Cortex of kidney (tissue), 1 donor: ENCODE measurements at places on chromosomes 6 and 20.

- DNase-seq = no peak
Measured at GRCh38 chr6:1312473-1313367, 822 bp downstream of the FOXQ1 start.

- no peak for DNase-seq
Measured at GRCh38 chr6:63672582-63673129, 37.1 kb downstream of the PHF3 start.

GRCh38 chr6:167786853-167787675, 39.6 kb upstream of the AFDN start:
- DNase-seq = no peak

DNA sequence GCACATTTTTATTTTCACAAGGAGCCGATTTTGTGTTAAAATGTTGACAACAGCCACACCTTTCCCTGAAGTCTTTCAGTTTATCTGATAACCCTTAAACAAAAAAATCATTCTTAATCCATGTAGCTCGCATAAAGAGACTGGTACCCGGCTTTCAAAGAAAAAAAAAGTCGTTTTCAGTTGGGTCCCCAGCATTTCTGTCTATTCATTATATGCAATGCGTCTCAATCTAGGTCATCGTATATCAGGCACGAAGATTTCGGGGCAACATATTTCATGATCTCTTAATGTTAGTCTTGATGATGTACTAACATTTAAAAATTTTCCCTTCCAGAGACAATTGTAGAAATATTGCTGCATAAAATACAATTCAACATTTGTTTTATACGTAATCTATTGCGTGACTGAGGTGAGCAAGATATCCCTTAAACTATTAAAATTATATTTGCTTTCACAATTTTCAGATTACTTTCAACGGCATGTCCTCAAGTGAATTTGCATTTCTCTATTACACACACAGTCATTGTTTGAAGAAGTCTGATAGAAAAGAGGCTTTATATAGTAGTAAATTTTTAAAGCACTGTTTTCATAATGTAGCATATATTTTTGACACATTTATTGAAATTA, 2.9 kb upstream of the TUBB2B start:
- DNase-seq = no peak

DNA sequence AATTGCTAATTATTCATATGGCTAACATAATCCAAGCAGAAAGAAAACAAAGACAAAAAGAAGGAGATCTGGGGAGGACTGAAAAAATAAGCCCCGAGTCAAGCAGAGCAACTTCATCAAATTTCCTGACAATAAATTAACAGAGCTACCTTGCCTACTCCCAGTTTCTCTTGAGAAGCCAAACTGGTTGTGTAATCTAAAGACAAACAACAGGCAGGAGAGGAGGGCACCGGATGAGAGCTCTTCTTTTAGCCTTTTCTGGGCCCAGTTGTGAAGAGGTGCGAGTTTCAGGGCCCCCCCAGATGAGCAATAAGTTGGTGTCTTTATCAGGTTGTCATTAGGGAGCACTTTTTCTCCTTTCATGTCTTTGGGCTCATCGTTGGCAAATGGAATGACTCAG, 197.1 kb upstream of the PCSK2 start:
- no peak for DNase-seq

DNA sequence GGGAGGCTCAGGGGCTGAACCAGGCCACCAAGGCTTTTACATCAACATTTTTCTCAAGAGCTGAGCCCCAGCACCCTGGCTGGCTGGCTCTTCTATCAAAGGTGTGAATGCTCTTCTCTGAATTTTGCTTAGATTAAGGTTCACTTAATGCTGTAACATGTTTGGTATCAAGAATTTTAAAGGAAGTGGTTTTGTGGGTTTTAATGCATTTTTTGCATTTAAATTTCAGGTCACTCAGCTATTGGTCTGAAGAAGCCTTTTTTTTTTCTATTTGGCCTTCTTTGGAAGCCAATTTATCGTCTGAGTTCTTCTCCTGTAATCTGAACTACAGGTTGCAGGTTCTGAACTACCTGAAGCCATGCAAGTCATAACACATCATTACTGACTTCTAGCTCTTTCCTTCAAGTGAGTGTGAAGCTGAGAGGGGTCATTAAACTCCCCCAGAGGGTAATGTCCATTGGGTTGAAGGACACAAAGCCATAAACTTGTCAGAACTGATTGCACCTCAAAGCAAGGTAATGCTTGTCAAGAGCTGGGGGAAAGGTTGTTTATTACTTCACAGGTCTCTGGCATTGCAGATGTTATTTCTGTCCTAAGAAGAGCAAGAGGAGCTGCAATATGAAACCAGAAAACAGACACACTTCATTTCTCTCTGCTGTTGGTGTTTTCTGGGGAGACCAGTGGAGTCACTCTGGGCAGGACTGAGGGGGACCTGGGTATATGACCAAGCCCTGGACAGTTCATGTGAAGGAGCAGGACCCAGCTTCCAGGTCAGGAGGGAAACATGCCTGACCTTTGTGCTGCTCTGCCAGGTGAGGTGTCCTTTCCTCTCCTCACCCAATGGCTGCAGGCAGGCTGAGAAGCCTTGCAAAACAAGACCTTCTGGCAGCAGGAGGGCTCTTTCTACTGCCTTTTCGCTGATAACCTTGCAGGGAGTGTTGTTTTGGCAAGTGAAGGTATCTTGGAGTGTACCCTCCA, 26.1 kb upstream of the NEDD9 start:
- DNase-seq = no peak

- no peak for DNase-seq
Measured at GRCh38 chr20:49666911-49667310, 46.8 kb downstream of the B4GALT5 start.

DNA sequence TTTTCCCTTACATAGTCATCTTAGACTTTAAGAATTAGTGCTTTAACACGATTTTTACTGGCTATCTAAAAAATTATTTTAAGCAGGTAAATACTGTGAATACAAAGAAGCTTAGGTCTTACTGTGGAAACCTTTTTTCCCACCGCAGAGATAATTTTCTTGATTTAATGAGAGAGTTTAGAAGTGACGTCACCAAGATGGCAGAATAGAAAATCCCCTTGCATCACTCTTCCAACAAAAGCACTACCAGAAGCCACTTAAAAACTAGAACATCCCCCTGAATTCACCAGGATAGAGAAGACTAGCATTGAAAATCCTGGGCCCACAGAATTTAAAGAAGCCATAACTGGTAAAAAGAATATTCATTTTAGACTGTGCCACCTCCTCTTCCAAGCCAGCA, 375.4 kb upstream of the PTCHD4 start:
- no peak for DNase-seq

- DNase-seq = no peak
Measured at GRCh38 chr6:145036848-145037567, 698.3 kb downstream of the EPM2A start.

- no peak for DNase-seq
Measured at GRCh38 chr20:51452091-51452613, 90.4 kb downstream of the NFATC2 start.
